Spinal cord (tissue), 10 donors: ENCODE measurements at places on chromosomes 1 and 21.

DNA sequence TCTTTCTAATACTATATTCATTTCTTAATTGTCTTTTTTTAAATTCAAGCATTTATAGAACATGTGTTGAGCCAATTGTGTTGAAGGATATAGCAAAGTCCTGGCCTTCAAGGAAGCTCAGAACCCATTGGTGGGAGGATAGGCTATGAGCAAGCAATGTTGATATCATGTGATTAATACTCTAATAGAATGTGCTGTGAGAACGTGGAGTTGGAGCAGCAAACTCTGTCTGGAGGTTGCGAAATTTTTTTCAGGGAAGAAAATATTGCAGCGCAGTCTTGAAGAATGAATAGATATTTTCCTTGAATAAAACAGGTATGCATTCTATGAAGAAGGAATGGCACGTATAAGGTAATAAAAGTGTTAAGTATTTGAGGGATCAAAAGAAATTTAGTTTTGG lies 229.2 kb upstream of the KCNK2 start:
- DNase-seq: no peak

DNA sequence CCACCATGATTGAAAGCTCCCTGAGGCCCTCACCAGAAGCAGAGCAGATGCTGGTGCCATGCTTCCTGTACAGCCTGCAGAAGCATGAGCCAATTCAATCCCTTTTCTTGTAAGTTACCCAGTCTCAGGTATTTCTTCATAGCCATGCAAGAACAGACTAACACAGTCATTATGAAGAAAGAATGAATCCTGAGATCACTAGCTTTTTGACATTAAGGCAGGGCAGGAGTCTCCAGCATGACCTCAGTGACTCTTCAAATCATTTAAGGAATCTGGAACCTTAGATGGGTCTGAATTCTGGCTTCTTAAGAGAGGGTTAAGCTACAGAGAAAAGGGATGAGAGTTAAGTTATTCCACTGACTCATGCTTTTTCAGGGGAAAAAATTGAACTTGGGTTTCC lies 79.0 kb downstream of the PTPN14 start:
- DNase-seq: no peak

GRCh38 chr1:50949286-50949982 lies 10.6 kb downstream of the FAF1 start:
- DNase-seq: no peak

- no peak for DNase-seq
These were observed 248.3 kb upstream of the KAZN start for GRCh38 chr1:14350197-14350596.

DNA sequence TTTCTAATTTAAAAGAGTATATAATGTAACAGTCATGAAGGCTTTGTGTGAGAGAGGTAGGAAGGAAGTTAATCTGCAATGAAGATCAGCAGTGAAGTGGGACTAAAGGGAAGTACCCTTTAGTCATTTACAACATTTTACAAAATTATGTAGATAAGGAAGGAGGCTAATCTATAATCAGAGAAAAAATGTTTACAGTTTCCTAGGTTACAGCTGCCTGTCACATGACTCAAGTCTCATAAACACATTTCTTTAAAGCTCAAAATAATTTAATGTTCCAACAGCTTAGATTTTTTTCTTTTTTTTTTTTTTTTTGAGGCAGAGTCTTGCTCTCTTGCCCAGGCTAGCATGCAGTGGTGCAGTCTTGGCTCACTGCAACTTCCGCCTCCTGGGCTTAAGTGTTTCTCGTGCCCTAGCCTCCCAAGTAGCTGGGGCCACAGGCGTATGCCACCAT lies 26.2 kb upstream of the CAP1 start:
- no peak for DNase-seq

GRCh38 chr1:156804572-156805243 lies 11.9 kb downstream of the SH2D2A start:
- peak; percentile 44 for DNase-seq

- DNase-seq: no peak
These were observed 24.4 kb upstream of the DUSP23 start for GRCh38 chr1:159756397-159756796.

GRCh38 chr1:234114648-234115307 lies 210.3 kb downstream of the SLC35F3 start:
- peak; percentile 68 for DNase-seq
